ENCODE measurements at places on chromosomes 16 and 17.

DNA sequence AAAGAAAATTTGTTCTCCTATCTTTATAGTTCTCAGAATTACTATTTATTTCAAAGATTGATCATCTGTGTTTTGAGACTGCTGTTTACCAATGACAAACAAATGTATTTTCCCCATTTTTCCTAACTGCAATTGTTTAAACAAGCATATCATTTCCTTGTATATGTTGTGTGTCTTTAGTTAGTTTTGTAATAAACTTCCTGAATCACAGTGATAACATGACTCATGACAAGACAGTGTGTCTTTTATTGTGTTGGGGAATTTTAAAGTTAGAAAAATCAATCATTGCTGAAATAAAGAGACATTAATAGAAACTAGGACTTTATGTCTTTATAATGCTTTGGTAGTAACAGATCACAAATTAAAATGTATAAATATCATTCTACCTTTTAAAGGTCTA lies 348.5 kb downstream of the KCNJ2 start:
- DNase-seq: no peak

DNA sequence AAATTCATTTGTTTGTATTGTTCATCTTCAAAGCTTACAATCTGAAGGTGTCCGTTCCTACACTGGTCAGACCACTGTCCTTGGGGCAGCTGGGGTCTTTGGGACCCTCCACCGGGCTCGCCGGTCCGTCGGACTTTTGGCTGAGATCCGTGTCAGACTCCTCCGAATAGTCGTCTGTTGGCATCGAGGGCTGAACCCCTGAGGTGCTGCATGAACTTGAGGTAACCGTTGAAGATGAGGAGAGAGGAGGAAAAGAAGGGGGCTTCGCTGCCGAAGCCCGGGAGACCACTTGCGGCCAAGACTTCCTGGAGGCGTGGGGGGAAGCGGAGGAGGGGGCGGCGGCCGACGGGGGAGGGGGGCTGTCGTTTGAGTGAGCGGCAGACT lies 260.8 kb downstream of the ZFHX3 start:
- DNase-seq: no peak

DNA sequence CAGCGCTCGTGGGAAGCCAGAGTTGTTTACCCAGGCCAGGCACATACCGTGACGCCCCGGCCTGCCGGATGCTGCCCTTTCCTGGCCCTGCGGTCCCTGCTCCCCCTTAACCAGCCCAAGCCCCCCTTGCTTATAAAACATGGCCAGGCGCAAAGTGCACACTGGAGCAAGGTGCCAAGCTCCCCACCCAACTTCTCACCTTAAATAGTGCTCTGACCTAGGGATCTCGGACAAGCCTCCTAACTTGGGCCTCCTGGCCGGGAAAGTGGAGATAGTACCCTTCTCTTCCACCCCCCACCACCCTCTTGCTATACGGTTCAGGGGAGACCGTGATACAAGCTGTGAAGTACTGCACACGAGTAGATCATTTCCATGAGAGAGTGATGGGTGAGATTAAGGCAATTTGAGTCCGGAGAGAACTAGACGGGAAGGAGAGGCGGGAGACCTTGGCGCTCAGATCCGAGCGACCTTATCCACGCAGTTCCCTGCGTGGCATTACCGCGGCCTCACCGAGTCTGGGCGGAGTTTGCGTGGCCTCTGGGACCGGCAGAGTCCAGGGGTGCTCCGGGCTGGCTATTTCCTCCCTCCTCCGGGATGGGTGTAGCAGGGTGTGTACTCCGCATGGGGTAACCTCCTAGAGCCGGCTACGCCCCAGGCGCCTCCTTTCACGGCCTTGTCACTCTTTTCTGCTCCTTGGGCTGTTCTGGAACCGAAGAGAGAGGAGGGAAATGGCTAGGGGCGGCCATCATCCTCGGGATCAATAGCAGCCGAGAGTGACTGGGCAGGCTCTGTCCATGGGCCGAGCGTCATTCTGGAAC lies 4.4 kb upstream of the LHX1 start:
- DNase-seq: no peak

GRCh38 chr16:27426423-27427408 lies 24.7 kb downstream of the IL21R start:
- no peak for DNase-seq

DNA sequence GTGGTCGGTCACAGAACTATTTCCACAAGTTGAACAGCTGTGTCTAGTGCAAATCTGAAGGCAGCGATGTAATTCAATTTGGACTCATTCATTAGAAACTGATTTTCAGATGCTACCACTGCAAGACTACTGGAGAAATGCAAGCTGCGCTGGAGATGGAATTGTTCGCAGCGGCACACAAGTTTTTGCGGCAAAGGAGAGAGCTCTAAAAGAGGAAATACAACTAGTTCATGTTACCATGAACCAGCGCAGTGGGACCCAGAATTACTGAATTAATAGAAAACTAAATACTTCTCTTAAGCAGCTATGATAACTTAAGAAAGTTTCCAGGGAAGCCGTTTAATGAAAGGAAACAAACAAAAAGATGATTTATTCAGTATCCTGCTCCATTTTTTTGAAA lies 1.9 kb downstream of the CREBBP start:
- no peak for DNase-seq

DNA sequence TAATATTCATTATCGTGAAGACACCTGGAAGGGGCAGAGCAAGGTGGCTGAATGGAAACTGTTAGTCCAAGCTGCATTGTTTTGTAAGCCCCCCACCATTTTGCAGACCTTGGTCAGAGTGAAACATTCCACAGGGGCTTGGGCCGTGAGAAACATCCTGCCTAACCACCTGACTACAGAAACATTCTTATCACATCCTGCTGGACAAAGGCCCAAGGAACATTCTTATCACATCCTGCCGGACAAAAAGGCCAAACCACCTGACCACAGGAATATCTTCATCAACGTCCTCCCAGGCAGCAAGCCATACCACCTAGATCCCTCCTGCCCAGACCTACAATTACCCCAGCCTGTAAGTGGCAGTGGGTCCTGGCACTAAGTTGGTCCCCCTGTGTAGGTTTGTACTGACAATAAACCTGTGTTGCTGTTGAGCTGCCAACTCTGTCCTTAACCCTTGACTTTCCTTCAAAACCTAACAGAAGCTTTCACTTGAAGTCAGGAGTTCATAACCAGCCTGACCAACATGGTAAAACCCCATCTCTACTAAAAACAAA lies 19.6 kb downstream of the ATF7IP2 start:
- no peak for DNase-seq

DNA sequence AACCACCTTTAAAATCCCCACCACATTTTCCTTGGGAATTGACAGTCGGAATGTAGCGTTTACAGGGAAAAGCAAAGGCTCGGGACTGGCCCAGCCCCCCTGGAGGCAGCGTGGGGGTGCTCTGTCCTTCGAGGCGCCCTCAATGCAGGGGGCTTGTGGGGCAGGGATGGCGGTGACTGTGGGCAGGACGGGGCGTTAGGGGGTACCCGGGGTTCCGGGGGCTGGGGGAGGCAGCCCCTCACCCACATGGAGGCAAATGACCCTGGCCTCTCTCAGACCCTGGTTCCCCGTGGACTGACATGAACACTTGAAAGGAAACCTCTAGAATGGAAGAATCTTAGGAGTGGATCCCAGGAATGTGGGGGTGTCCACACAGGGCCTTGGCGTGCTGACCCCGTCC lies 78.4 kb upstream of the GNG13 start:
- DNase-seq: no peak

DNA sequence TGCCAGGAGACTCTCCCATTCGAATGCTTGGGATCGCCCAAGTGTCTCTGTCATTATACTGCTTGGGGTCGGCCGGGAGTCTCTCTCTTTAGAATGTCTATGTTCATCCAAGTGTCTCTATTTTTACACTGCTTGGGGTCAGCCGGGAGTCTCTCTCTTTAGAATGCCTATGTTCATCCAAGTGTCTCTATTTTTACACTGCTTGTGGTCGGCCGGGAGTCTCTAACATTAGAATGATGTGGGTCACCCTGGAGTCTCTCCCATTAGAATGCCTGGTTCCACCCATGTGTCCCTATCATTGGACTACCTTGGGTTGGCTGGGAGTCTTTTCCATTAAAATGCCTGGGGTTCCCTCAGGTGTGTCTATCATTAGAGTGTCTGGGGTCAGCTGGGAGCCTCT lies 2230.4 kb downstream of the TP53TG3F start:
- DNase-seq: no peak

DNA sequence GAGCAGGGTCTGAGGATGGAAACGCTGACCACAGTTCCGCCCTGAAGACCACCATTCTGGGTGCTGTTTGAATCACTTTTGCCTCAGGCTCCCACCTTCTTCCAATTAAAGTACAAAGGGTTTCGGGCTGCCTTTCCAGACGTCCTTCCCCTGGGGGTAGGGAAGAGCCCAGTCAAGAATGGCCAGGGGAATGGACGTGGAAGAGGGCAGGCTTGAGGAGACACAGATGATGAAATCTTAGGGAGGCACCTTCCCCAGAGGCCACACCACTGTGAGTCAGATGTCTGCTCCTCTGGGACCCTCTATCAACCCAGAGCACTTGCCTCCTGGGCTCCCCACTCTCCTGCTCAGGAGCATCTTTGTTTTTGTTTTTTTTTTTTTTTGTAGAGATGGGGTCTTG lies 27.5 kb upstream of the MTSS2 start:
- DNase-seq: no peak

Measured in NCI-H1417 treated with DMSO at 0.1 percent for 48 hours (cell line).